EL (cell line): ENCODE measurements at places on chromosomes 13 and 19.

DNA sequence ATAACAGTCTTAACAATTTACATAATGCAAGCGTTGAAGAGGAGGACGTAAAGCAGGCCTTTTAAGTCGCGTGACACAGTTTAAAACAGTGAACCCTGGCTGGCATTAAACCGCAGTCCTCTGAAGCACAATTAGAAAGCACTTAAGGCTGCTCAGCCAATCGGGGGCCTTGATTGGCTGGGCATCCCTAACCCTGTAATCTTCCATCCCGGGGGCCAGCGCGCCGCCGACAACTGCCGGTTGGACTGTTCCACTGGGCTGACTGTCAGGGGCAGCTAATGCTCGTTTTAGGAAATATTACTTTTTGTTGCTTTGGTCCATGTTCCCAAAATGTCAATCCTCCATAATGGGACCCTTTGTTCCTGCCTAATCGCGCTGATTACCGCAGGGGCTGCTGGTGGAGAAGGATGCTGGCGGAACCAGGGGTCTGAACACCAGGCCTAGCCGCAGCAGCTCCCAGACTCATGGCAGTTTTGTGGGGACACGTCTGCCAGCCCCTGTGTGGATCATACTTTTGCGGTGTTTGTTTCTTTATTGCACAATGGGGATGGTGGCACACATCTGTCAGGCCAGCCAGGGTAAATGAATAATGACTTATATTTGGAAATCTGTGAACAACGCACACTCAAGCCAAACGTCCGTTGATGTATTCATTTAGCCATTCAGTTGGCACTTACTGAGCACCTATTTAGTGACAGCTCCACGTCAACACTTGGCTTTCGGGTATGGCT is 127.1 kb upstream of the SPACA7 start:
- DNase-seq: no peak

DNA sequence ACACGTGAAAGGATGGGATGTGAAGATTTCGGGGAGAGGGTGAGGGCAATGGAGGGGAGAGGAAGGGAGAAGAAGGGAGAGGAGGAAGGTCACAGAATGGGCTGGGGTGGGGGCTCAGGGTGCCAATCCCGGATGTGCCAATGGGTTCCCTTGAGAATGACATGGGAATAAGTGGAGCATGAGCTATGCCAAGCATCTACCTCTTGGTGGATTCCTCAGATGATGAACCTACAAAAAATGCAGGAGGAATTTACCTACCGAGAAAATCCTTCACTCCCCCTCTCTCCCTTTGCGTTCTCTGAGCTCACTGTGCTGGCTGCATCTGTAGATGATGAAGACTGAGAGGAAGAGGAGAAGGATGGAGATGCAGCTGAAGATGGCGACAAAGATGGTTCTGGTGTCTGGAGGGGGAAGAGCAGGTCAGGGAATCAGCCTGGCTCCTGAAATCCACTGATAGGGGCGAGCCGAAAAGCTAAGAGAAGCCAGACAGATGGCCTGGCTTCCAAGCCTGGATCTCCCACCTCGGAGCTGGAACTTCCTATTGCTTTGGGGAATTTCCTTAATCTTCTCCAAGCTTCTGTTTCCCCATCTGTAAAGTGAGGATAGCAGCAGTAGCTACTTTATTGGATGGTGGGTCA is 21.6 kb downstream of the VSTM1 start:
- DNase-seq: no peak

- peak; percentile 81 for DNase-seq
Observed at GRCh38 chr13:106133025-106133424, 402.4 kb downstream of the EFNB2 start.

GRCh38 chr19:33194532-33194885 is 379 bp downstream of the LRP3 start:
- peak; percentile 11 for DNase-seq

GRCh38 chr13:23979361-23980159 is 82.3 kb upstream of the C1QTNF9B start:
- DNase-seq: peak; percentile 88

DNA sequence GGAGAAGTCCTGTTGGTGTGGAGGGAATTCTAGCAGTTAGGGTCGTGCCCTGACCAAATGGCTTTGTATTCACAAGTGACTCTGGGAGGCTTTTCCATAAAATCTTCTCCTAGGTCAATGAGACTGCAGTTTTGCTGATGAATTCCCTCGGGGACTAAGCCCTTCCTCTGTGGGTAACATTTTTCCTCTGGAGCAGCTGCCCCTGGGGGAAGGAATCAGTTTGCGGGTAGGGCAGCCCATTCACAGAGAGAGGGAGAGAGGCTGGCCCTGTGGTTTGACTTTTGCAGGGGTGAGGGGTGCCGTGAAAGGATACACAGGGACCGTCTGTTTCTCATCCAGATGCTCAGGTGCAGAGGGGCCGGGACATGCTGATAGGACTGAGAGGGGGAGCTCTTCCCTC is 67.3 kb downstream of the ERICH6B start:
- DNase-seq: no peak

DNA sequence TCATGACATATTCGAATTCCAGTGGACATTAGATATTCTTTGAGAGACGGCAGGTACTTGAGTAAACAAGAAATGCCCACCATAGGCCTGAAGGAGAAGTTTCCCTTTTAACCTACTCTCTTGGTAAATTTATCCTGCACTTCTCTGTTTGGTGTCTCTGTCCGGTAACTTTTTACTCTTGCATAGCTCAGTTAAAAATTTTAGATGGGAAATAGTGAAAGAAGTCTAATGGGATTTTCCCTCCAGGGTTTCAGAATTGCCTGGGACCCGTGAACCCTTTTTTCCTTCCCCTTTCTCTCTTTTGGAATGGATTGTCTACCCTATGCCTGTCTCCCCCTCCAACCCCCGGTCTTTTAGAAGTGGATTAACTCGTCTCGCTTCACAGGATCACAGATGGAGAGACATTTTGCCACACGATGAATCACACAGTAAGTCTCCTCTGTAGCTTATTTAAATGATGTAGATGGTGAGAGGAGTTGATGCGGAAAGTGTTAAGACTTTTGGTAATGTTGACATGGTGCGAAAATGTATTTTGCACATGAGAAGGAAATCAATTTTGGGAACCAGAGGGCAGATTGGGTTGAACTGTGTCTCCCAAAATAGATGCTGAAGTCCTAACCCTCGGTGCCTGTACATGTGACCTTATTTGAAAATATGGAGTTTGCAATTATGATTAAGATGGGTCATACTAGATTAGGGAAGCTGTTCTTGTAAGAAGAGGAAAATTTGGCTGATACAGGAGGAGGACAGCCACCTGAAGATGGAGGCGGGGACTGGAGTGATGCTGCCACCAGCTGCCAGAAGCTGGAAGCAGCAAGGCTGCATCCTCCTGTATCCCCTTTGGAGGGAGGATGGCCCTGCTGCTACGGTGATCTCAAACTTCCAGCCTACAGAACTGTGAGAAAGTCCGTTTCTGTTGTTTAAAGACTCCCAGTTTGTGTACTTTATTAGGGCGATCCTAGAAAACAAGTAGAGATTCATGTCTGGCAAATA is 711 bp upstream of the MIPEP start:
- peak; percentile 26 for DNase-seq

GRCh38 chr19:2358548-2359173 is 1.4 kb upstream of the TMPRSS9 start:
- no peak for DNase-seq

DNA sequence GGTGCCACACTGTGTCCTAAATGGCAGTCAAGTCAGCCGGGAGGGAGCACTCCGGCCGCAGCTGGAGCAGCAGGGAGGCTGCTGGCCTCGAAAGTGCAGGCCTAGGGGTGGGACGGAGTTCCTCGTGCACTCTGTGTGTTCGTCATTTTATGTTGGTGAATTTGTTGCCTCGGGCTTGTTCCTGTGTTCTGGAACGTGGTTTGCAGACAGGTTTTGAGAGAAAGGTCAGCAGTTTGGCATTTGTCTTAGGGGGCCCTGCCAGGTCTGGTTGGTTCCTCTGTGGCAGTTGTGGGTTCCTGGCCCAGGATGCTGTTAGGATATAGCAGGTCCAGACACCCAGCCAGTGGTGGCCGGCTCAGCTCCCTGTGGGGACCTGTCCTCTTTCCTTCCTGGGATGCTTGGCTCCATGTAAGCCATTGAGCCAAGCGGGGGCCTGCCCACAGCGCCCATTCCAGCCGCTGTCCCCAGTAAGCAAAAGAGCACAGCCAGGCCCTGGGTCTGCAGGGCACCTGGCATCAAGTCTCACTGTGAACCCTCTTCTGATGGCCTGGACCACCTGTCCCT is 30.0 kb downstream of the MPHOSPH8 start:
- DNase-seq: no peak

GRCh38 chr19:42468273-42468796 is 25.6 kb upstream of the CXCL17 start:
- peak; percentile 80 for DNase-seq

DNA sequence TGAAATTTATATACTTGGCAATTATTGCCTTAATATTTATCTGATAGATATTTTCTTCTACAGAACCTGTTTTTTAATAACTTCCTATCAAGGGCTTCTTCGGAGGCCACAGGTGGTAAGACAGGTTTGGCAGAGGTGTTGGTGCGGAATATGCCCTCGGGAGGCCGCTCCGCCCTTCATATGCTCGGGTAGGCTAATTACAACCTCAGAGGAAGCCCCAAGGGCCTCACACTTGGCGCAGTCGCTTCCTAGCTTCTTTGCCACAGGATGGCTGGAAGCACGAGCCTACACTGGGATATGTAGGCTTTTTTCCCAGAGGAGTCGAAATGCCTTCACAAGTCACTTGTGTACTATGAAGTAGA is 68.8 kb downstream of the LMO7 start:
- DNase-seq: peak; percentile 25

GRCh38 chr13:112768795-112769481 is 79.1 kb downstream of the ATP11A start:
- no peak for DNase-seq

DNA sequence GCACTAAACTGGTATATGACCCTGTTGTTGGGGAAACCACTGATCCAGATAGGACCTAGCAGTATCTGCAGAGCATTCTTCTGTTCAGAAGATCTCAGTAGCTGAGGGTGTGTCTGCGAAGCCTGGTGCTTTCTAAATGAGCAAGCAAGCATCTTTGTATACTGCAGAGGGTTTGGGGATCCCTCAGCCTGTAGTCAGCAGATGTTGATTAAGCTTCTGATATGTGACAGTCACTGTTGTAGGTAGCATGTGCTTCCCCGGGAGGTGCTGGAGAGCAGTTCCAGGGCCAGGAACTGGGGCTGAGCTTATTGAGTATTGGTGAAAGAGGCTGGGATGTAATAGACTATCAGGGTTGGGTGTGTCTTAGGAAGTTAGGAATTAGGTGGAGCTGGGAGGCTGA is 1.5 kb downstream of the SCAF1 start:
- DNase-seq: no peak

- DNase-seq: no peak
Observed at GRCh38 chr19:38893341-38893771, 6.1 kb downstream of the SIRT2 start.
